G401 (cell line): ENCODE measurements at places on chromosomes 7 and 10.

GRCh38 chr10:74306227-74306982 lies 155.4 kb downstream of the ADK start:
- no peak for DNase-seq

GRCh38 chr10:89830624-89831023 lies 129.2 kb downstream of the KIF20B start:
- DNase-seq: no peak

- peak; percentile 24 for DNase-seq
These were observed 238.9 kb downstream of the CACNA2D1 start for GRCh38 chr7:82204694-82205093.

DNA sequence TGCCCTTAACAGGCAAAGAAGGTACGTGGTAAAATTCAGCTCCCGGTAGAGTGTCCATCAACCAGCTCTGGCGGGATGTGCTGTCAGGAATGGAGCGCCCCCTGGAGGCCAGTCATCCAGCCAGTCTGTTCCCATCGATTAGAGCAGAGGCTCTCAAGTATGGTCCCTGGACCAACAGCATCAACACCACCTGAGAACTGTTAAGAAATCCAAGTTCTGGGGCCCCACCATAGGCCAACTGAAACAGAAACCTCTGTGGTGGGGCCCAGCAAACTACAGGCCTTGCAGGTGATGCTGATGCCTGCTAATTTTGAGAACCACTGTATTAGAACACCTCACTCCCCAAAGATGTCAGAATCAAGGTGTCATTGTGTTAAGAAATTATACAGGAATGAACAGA lies 109.2 kb downstream of the DPY19L1 start:
- peak; percentile 28 for DNase-seq

DNA sequence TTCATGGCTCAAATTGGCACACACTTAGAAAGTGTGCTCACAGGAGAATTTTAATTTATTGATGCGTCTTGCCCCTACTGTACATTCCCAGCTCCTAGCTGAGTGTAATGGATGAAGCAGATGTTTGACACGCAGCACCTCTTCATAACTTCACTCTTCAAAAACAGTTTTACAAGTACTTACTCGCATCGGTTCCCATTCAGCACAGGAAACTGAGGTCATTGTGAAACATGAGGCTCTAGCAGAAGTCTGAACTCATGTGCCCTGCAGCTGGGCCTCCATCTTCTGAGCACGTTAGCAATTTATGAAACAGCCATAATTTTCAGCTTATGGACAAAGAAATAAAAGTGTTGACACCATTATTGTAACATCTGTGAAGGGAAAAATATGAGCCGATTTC lies 558.9 kb upstream of the MGMT start:
- DNase-seq: no peak

GRCh38 chr7:2812114-2812487 lies 32.0 kb downstream of the GNA12 start:
- no peak for DNase-seq

DNA sequence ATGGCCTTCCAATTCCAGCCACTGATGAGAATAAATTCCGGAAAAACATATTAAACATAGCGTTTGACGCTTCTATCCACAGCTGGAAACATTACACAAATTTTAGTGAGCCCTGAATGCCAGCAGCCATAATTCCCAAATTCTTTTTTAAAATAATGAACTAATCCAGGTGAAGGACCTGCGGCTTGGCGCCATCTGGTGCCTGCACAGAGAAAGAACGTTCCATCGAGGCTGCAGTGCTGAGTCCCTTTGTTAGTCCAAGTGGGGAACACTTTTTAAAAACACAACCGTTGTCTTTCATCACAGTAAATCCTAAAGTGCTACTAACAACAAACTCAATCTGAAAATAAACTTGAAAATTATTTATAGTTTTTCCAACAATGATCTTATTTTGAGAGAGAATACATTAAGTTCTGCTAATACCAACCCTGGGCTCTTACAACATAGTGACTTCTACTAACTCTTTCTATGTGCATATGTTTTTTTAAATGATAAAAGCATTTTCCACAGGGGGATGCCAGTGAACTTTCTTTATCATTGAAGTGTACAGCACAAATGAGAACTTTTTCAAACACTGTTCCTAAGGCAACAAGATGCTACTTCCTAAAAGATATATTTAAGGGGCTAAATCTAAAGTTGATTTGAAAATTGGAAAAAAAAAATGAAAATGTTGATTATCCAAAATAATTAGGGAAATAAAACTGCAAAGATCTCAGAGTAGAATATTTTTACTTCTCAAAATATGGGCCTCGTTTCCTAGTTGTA lies 166.9 kb upstream of the RNF32 start:
- peak; percentile 45 for DNase-seq

DNA sequence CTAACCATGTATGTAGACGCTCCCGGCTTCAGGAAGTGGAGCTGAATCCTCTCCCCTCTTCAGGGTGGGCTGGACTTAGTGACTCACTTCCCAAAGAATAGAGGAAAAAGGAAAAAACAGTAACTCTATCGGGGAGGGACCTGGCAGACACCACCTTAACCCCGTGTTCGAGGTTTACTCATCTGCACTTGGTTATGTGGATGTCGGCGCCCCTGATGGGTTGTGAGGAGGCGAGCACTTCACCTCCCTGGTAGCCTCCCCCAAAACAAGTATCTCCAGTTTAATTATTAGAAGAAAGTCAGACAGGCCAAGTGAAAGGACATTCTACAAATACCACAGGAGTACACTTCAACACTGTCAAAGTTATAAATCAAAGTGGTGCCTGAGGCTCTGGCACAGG lies 559.7 kb downstream of the TCERG1L start:
- DNase-seq: no peak

- no peak for DNase-seq
These were observed 220.2 kb upstream of the MYO3A start for GRCh38 chr10:25713894-25714240.

- peak; percentile 56 for DNase-seq
These were observed 2.9 kb downstream of the C1QL3 start for GRCh38 chr10:16518822-16519221.

DNA sequence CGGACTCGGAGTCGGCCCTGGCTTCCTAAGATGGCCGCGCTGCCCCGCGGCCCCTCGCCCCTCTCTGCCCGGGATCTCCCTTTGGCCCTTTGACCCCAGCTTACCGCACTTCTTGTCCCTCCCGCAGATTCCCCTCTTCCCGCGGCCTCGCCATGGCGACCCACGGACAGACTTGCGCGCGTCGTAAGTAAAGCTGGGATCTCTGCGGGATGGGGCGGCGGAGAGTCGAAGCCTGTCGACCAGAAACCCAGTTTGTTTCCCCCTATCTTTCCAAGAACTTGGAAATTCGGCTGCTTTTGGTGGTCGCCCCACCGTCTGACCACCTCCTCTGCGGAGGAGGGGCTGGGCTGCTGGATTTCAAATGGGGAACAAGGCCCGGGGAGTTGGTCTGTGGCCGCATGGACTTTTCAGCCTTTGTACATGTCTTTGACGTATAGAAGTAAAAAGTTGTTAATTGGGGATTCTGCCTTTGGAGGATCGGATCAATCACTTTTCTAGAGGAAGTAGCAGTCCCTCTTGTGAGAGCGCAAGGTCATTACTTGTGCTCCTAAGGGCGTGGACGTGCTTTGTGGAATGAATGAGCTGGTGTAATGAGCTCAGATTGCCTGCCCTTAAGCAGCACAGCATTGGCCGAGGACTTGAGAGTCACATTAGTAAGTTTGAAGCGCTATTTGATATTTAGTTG lies 553 bp downstream of the VDAC2 start:
- no peak for DNase-seq

DNA sequence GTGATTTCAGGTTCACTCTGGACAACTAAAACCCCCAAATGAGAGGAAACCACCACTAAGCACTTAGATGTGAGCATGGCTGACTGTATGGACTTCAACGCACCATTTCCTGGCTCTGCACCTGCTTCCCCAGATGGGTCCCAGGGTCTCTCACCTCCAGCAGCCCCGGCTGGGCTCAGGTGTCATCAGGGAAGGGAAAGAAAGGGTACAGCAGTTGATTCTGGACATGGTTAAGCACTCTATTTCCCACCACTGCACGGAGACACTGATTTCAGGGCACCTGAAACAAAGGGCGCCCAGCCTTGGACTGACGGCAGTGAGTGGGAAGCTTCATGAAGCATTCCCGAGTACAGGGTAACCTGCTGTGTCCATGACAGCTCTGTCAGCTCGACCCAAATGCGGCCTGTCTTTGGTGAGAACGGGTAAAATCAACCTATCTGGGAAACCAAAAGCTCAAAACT lies 19.0 kb downstream of the FAM53B start:
- no peak for DNase-seq

DNA sequence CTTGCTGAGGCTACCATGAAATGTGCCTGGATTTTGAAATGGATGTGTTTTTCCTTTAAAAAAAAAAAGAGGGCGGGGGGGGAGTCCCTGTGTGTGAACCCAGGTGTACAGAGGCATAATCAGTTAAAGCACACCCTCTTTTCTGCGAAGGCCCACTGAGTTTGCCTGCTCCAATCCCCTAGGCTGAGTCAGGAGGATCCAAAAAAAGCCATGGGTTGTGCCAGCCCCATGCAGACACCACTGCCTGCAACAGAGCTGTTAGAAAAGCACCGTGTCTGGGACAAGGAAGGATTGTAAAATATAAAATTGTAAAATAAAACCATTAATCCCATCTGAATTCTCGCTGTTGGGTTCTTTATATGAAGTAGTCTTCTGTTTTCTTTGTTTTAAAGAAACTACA lies 217.9 kb downstream of the ADAM12 start:
- DNase-seq: no peak

GRCh38 chr7:145434811-145435210 lies 599.0 kb upstream of the TPK1 start:
- DNase-seq: no peak

GRCh38 chr10:101968940-101969321 lies 87.0 kb downstream of the ARMH3 start:
- no peak for DNase-seq

DNA sequence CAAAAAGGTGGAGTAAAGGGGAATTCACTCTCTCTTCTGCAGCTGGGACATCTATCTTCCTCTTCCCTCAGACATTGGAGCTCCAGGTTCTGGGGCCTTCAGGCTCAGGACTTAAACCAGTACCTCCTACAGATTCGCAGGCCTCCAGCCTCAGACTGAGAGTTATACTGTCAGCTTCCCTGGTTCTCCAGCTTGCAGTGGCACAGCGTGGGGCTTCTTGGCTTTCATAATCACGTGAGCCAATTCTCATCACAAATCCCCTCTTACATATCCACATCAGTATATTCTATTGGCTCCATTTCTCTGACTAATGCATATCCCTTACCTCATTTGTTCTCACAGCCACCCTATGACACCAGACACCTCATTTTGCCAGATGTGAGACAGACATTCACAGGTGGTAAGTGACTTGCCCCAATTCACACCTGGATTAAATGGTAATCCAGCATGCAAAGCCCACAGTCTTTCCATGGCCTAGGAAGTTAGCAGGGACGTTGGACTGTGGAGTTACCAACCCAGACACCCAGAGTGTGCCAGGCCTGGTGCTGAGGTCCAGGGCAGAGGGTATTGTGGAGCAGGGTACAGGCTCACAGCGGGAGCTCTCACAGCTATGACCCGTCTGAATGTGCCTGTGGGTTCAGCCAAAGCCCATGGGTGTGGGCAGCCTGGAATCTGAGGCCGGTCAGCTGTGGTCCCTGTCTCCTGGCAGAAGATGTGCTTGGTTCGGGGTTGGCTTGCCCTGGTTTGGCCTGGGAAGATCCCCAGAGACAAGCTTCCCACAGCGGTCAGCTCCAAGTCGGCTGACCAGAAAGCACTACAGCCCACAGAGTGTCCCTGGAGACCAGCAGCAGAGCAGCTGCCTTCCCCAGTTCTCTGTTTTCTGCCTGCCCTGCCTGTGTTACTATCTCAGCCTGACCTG lies 18.4 kb upstream of the ZCCHC24 start:
- DNase-seq: no peak

DNA sequence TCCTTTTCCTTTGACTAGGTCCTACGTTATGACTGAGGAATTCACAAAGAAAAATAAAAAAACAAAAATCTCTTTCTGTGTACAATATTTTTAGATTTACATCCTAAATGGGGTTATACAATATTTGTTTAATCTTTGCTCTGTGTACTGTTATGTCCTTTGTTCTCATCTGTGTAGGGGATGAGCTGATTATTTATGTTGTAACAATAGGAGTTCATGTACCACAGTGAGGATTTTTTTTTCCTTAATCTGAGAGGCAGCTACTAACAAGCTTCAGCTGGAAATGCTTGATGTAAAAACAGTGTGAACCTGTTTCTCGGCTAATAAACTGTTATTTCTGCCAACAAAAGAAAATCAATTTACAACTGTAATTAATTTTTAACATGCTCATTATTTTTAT lies 58.0 kb downstream of the ORC5 start:
- DNase-seq: peak; percentile 65

DNA sequence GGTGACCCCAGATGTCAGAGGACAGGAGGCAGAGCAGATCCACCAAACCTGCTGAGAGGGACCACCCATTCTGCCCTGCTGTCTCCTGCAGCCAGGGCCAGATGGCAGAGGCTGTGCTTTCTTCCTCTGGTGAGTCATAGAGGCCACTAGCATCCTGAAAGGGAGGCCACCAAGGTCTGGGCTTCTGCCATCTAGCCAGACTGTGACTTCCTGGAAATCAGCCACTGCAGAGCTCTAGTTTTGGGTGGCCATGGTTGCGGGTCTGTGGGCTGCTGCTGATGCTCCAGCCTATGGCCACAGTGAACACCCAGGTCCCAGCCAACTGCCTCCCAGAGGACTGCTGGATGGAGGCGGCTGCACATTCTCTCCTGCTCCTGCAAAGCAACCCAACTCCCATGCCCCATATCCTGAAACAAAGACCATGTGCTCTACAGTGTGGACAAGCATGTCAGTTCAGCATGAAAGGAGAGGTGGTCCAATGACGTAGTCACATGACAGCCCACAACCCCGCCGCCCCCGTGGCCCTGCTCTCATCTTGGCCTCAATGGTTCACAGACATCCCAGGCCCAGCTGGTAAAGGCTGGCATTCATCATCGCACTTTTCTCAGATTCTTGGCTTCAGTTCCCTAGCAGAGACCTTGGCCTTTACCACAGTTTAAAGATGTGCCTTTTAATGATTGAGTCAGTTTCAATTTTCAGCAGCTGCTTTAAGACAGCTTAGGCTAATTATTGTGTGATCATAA lies 73.9 kb upstream of the CXCL12 start:
- no peak for DNase-seq

GRCh38 chr10:130263289-130263688 lies 127.1 kb downstream of the GLRX3 start:
- DNase-seq: no peak

DNA sequence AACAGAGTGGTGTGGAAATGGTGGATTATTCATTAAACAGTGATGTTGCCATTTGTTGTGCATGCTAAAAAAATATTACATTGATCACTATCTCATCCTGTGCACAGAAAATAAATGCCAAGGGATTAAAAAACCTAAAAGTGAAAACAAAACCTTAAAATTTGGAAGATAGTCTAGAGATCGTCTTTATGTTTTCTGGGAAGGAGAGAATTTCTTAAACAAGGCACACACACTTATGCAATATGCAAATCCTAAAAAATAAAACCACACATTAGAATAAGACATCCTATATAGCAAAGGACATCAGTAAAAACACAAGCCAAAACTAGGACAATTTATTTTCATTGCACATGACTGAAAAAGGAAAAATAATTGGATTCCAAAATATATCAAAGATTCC lies 54.5 kb downstream of the MACC1 start:
- no peak for DNase-seq
